ENCODE measurements at places on chromosomes 12 and 14. TPM values are rescaled to one million over a fixed set of nuclear protein-coding genes. Genes with fewer than 3 reads are reported as not detected.
A peak's percentile ranks its signal among the peaks of the same experiment; 100 is the strongest.

GRCh38 chr14:23492618-23493272 lies 23.2 kb downstream of the NGDN start:
- DNase-seq, result no peak

DNA sequence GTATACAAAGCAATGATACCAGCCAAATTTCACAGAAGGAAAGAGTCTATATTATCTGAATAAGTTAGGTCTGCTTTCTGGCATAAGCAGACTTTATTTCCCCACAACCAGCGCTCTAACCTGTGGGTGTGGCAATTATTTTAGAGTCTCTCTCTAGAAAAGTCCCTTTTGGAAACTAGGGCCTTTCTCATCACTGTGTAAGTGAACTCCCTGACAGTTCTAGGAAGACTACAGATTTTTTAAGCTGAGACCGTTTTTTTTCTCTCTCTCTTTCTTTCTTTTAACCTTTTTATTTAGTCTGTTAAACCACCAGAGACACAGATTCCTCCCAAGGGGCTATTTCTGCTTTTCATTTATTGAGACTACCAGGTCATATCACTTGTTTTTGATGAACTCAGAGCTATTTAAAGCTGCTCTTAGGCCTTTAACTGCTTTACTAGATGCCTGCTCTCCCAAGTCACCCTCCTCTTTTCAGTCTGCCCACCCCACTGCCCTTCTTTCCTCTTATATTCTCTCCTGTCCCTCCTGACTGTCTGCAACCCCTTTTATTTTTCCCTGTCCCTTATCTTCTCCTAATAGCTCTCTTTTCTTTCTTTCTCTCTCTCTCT lies 69.2 kb upstream of the ARHGAP5 start:
- no peak for DNase-seq

DNA sequence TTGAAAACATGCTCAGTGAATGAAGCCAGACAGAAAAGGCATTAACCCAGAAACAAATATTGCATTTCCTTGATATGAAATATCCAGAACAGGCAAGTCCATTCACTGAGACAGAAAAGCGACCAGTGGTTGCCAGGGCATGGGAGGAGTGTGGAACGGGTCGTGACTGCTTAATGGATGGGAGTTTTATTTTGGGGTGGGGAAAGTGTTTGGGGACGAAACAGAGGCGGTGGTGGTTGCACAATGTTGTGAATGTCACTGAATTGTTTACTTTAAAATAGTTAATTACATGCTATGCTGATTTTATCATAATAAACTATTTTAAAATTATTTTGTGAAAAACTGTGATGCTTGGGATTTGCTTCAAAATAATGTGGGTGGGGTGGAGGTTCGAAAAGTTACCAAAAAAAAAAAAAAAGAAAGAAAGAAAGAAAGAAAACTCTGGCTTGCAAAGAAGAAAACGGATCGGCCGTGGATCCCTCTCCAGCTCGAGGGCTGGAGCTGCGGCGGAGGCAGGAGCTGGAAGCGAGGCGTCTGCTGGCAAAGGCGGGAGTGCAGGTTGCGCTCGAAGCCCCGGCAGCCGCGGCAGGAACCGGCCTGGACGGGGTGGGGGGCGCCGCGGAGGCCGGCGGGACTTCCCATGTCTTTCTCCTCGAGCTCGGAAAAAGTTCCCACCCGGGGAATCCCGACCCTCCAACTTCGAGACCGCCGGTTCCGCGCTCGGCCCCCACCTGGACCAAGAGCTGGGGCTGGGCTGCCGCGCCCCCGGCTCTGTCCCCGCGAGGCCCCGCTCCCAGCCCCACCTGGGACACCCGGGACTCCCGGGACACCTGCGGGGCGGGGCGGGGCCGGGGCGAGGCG lies 524 bp upstream of the P2RX2 start:
- DNase-seq, result no peak

OR6C70 gene
- total RNA-seq, result not detected

WASHC4 gene
- total RNA-seq, result 29.2 TPM

GRCh38 chr12:77667101-77667500 lies 163.6 kb upstream of the NAV3 start:
- DNase-seq, result no peak

GRCh38 chr14:74614508-74615495 lies 2.8 kb upstream of the LTBP2 start:
- peak; percentile 33 for DNase-seq

DNA sequence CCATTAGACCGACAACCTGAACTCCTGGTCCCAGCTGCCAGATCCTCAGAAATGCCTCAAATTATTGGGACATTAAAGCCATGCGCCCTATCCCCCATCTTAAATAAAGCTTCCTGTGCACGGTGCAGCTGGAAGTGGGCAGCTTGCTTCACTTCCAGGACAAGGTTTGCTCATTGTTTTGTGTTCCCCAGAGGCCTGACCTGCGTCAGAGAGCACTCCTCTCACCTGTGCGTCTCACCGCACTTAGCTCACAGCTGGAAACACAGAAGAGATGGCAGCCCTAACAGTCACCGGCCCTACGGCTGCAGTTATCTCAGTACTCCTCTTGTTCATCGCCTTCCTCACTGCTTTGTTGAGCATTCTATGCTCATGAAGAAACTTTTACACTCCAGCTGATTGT lies 135.5 kb downstream of the ANO2 start:
- no peak for DNase-seq
